ENCODE measurements at places on chromosomes 16 and 17.

- DNase-seq, result no peak
These were observed 195.2 kb upstream of the KIF2B start for GRCh38 chr17:53627511-53627910.

GRCh38 chr16:20136446-20136968, 62.8 kb upstream of the GPR139 start:
- DNase-seq, result no peak

- no peak for DNase-seq
These were observed 73.6 kb downstream of the OR1D5 start for GRCh38 chr17:2989855-2990254.

- DNase-seq, result no peak
These were observed 38.7 kb downstream of the ZFPM1 start for GRCh38 chr16:88491560-88492310.

DNA sequence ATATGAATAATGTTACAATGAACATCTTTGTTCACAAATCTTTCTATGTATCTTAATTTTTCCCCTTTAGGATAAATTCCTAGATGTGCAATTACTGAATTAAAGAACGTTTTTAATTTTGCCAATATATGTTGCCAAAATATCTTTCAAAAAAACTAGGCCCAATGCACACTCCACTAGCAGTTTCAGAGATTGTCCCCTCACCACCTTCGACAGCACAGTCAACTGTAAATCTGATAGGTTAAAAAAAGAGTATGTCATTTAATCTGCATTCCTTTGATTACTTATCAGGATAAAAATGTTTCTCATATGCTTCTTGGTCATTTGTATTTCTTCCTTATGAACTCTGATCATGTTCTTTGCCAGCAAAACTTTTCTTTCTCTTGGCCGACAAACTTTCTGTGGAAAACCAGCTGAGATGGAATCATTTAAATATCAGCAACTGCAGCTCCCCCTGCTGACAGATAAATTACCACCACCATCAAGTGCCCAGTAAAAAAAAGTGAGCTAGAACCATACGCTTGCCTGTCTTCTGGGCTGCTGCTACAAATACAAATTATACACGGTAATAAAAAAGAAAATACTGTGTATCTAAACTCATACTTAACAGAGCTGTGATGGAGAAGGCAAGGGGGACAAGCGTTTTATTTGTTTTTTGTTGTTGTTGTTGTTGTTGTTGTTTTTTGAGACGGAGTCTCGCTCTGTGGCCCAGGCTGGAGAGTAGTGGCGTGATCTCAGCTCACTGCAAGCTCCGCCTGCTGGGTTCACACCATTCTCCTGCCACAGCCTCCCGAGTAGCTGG, 19.6 kb upstream of the KANSL1 start:
- peak; percentile 55 for DNase-seq

- DNase-seq, result no peak
These were observed 111.1 kb downstream of the VPS53 start for GRCh38 chr17:603406-604114.

GRCh38 chr16:79612207-79612606, 11.7 kb upstream of the MAF start:
- no peak for DNase-seq

- no peak for DNase-seq
These were observed 10.8 kb upstream of the ZNF629 start for GRCh38 chr16:30797670-30798309.

DNA sequence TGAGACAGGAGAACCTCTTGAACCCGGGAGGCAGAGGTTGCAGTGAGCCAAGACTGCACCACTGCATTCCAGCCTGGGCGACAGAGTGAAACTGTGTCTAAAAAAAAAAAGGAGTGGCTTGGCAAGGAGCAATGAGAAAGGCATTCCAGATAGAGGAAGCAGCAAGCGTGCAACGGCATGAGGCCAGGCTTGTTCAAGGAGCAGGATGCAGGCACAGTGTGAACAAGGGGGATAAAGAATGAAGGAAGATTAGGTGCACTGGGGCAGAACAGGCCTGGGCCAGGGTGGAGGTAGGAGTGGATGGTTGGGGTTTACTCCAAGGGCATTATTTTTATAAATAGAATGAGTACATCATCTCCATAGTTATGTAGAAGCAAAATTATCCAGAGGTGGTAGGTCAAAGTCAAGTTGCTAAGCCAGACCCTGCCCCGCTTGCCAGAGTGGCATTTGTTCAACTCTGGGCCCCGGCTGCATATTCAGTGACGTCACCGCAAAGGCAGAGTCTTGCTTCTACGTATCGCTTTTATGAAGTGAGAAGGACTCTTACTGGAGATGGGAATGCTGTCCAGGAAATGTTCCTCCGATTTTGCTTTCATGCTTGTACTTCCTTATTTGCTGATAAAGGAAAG, 100.2 kb downstream of the KATNIP start:
- DNase-seq, result no peak

- DNase-seq, result peak; percentile 25
These were observed 180.1 kb downstream of the SPECC1 start for GRCh38 chr17:20189302-20189701.

- no peak for DNase-seq
These were observed 45.1 kb upstream of the IRF8 start for GRCh38 chr16:85853547-85854545.

DNA sequence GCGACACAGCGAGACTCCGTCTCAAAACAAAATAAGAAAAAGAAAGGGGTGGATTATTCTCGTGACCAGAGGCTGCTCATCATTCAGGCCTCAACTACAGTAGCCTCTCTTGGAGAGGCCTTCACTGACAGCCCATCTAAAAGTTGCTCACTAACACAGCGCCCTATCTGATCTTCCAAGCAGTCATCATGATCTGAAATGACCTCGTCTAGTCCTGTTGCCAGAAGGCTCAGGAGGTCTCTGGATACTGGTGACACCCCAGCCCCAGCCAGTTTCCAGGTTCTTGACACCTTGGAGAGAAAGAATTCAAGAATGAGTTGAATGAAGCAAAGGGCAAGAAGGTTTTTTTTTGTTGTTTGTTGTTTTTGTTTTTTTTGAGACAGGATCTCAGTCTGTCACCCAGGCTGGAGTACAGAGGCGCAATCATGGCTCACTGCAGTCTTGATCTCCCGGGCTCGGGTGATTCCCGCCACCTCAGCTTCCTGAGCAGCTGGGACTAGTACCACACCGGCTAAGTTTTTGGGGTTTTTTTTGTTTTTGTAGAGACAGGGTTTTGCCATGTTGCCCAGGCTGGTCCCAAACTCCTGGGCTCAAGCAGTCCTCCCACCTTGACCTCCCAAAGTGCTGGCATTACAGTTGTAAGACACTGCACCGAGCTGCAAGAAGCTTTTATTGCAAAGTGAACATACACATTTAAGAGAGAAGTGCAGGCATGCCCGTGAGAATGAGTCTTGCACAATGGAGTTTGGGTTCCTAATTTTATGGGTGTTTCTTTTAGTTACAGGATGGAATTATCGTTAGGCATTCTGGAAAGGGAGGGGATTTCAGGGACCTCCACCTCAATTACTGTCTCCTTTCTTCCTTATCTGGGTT, 2.7 kb upstream of the ZC3H7A start:
- DNase-seq, result no peak

DNA sequence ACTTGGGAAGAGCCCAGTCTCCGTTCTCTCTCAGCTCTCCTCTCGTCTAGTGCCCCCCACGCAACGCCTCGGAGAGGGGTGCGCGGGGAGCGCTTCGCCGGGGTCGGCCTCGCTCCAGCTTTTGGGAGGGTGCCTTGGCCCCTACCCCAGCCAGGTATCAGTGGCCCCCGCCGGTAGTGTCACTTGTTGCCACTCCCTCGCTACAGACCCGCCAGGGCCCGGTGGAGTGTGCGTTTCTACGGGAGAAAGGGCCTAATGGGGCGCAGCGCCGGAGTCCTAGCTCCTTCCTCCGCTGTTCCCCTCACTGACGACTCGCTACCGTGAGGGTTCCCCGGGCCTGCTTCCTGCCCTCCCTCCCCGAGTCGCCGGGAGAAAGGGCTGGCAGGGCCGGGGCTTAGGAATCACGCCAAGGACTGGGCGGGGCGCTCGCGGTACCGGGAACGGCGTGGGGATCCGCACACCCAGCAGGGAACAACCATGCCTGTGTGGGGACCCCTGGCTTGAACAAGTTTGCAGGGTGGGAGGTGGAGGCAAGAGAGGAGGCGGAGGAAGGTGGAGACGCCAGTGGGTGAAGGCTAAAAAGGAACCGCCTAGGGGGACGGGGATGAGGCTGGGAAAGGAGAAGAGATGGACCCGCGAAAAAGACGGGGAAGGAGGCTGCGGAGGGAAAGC, 997 bp upstream of the CDH11 start:
- DNase-seq, result peak; percentile 13

DNA sequence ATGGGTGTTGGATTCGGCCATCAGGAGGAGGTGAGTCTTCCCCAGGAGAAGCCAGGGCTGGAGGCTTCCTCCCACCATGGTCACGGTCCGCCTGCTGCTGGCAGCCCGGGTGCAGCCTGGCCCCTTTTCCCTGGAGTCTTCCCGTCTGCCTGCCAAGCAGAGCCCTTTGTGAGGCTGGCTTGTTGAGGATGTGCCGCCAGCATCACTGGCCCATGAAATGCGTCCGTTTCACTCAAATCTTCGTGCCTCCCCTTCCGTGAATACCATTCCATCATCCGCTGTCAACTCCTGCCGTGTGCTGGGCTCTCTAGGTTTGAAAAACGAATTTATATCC, 9.6 kb downstream of the VPS4A start:
- DNase-seq, result no peak

DNA sequence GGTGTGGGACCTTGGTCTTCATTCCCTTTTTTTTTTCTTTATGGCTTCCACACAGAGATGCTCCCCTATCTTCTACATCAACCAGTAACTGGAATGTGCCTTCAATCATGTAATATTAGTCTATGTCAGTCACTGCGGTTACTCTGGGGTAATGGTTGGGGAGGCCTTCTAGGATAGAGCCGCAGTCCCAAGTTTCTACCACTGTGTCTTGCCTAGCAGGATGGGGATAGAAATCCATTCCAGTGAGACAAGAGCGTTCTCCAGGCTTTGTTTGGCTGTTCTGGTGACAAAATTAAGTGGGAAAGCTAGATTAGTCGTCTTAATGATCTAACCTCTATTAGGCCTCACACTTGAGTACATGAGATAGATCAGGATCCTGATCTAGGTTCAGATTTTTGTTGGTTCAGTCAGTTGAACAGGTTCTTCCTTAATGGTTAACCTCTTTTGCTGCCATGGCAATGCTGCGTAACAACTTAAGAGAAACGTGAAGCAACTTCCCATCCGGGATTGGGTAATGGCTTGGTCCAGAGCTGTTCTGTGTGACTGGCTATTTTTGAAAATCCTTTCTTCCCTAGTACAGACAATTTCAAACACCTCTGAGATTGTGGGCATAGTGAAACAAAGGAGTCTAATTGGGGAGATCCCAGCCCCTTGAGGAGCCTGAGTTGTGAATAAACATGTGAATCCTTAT, 8.7 kb downstream of the MSL1 start:
- no peak for DNase-seq

DNA sequence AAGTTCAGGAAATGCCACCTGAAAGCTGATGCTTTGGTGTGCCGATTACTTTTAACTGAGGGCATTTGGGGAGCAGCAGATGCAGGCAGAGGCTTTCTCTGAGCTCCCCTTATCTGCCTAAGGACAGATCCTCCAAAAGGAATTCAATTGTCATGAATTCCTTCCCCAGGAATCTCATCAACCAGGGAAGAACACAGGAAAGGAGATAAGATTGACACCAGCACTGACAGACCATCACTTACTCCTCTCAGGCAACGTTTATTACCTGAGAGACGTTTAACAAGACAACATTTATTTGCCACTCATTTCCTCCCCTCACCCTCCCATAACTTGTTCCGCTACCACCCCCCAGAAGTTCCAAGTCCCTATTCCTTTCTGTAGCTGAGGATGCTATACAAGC, 17.6 kb upstream of the CDRT4 start:
- DNase-seq, result no peak
